ENCODE measurements at places on chromosomes 6 and 20. TPM values are rescaled to one million over a fixed set of nuclear protein-coding genes. Genes with fewer than 3 reads are reported as not detected.
A peak's percentile ranks its signal among the peaks of the same experiment; 100 is the strongest.

DNA sequence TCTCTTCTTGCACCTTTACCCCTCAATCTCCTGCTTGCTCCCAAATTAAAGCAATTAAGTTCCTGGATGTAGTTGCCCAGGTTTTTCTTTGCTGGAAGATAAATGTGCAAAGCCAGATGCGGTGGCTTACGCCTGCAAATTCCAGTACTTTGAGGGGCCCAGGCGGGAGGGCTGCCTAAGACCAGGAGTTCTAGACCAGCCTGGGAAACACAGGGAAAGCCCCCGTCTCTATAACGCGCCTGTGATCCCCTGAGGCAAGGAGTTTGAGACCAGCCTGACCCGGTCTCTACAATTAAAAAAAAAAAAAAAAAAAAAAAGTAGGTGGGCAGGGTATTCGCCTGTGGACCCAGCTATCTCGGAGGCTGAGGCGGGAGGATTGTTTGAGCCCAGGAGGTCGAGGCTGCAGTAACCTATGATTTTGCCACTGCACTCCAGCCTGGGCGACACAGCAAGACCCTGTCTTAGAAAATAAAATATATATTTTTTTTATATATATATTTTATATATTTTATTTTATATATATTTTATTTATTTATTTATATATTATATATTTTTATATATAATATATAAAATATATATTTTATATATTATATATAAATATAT lies 461 bp upstream of the DCDC2 start:
- DNase-seq = no peak

DNA sequence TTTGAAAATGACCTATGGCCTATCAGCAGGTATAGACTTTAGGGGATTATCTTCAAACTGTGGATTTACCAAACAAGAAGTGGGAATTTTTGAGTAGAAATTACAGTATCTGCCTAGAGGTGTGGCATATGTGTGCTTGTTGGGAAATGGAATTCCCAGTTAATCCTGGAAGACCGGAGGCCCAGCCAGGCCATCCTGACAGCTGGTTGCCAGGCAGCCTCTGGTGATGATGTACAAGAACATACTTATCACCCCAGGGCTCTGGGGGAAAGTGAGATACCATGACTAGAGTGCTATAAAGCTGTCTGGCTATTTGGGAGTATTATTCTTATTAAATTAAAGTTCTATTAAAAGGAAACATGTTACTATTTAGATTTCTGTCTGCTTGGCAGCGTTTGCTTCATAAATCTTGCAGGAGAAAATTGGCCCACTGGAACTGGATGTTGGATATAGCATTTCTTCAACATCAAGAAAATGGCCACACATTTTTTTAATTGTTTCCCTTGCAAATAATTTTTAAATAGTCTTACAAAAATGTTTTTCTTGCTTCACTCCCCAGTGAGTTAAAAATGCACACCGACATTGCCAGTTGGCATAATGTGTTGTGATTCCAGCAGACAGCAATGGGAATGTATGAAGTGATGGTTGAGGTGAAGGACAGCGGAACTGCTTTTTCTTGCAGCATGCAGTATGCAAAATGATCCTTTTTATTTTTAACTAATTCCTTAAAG lies 187.8 kb downstream of the MYLK4 start:
- no peak for DNase-seq

DNA sequence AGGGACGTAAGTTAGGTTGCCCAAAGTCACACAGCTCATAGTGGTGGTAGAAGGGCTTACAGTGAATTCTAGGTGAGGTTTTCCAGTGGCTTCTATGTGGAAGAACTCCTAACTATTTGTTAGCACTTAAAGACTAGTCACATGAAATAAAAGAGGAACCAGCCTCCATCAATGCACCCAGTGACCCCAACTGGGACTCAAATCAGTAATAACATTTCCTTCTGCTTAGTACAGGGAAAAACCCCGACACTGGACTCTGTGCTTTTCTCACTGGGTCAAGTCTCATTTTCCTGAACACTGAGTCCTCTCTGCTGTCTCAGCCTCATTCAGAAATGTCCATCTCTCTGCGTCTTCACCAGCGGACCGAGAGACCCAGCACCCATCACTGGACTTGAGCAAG lies 89.2 kb downstream of the SLC22A23 start:
- no peak for DNase-seq

MATN4 gene
- 0.10 TPM for total RNA-seq

- DNase-seq = no peak
Measured at GRCh38 chr6:45882671-45883070, 133.0 kb downstream of the CLIC5 start.

- DNase-seq = peak; percentile 59
Measured at GRCh38 chr6:30169658-30170614, 6.6 kb downstream of the TRIM15 start.

TSBP1 gene
- total RNA-seq = not detected

GRCh38 chr6:5950361-5950785 lies 56.4 kb downstream of the NRN1 start:
- peak; percentile 40 for DNase-seq

DNA sequence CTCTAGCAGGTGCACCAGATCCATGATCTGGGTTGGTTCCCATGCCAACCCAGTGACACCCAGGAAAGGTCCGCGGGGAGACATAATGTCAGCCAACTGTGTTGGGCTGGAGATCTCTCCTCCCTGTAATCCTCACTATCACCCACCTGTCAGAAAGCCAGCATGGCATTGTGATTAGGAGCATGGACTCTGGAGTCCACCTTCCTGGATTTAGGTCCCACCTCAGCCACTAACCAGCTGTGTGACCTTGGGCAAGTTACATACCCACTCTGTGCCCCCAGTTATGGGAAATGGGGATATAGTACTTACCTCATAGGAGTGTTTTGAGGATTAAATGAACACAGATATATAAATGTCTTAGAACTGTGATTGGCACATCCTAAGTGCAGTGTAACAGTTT lies 97.9 kb downstream of the ZDHHC14 start:
- DNase-seq = no peak

GPR6 gene
- not detected for total RNA-seq

FAM110A gene
- 10.3 TPM for total RNA-seq

GRCh38 chr6:146931214-146931613 lies 273.0 kb upstream of the STXBP5 start:
- no peak for DNase-seq

- DNase-seq = no peak
Measured at GRCh38 chr6:30880698-30881252, 3.5 kb upstream of the DDR1 start.

DNA sequence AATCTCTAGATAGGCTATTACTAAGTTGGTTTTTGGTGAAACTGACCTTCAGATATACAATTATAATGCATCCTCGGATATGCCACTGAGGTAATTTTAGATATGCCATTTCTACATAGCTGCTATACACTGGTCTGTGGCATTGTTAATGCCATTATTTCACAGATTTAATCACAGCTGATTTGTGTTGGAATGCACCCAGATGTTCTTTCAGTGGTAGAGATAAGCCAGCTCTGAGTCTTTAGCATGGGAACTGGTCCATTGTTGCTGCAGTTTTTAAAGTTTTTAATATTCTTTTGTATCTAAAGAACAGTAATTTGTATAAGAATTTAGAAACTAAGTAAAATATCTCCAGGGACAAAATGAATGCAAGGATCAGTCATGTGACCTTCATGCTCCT lies 6.8 kb downstream of the TMX4 start:
- DNase-seq = no peak

DNA sequence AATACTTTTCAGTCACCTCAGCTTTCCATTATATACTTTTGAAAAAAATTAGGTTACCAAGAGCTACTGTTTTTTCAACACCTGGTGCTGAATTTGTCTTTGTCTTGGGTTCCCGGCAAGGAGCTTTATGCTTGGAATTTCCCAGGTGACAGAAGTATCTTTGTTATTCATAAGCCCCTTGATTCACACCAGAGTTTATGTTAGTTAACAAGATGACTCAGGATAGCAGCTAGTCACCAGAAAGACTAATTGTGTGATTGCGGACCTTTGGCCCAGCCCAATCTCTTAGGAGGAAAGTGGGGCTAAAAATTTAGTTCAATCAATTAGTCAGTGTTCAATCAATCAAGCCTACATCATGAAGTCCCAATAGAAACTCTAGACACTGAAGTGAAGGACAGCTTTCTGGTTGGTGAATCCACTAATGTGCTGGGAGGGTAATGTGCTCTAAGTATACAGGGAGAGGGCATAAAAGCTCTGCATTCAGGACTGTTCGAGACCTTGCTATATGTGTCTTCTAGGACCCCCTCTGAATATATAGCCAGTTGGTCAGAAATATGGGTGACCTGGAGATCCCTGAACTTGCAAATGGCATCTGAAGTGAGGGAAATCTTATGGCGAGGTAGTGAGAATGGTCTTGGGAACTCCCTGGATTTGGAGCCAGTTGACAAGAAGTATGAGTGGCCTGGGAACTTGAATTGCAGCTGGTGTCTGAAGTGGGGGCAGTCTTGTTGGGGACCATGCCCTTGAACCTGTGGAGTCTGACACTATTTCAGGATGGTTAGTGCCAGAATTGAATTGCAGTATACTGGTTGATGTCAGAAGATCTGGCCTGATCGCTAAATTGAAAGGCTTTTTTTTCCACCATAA lies 16.2 kb downstream of the TMEM30A start:
- DNase-seq = no peak

GRCh38 chr20:63568986-63569949 lies 4.8 kb downstream of the HELZ2 start:
- no peak for DNase-seq

EXOC2 gene
- total RNA-seq = 36.6 TPM

DNA sequence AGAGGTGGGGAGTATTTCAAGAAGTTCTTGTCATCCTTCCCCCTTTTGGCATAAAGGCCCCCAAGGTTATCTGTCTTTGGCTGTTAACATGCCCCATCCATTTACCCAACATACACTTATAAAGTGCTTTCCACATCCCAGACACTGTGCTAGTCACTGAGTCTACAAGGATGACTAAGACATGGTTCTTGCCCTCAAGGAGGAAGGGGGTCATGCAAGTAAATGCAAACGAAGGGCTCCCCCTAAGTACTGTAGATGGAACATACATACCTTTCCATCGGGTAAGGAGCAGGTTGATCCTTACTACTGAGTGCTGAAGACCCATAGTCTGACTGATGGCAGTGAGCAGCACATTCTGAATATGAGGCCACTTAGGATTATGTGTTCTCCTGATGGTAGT lies 38.3 kb downstream of the HECA start:
- peak; percentile 49 for DNase-seq

DNA sequence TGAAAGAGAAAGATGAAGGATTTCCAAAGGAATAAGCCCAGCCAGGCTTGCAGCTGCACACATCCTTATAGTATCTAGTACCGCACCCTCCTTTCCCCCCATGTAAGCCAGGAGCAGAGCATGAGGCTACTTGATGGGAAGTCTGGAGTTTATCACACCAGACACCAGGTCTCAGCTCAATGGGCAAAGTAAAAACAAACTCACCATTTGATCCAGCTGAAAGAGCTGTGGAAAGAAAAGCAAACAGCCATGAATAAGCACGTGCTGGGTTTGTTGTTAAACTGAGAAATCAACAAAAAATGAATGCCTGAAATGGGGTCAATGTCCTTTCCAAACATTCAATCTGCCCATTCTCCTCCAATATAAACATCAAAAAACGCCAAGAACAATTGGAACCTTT lies 50.6 kb upstream of the MAP7 start:
- DNase-seq = no peak

GRCh38 chr6:40535110-40535818 lies 51.9 kb downstream of the LRFN2 start:
- DNase-seq = no peak

DNA sequence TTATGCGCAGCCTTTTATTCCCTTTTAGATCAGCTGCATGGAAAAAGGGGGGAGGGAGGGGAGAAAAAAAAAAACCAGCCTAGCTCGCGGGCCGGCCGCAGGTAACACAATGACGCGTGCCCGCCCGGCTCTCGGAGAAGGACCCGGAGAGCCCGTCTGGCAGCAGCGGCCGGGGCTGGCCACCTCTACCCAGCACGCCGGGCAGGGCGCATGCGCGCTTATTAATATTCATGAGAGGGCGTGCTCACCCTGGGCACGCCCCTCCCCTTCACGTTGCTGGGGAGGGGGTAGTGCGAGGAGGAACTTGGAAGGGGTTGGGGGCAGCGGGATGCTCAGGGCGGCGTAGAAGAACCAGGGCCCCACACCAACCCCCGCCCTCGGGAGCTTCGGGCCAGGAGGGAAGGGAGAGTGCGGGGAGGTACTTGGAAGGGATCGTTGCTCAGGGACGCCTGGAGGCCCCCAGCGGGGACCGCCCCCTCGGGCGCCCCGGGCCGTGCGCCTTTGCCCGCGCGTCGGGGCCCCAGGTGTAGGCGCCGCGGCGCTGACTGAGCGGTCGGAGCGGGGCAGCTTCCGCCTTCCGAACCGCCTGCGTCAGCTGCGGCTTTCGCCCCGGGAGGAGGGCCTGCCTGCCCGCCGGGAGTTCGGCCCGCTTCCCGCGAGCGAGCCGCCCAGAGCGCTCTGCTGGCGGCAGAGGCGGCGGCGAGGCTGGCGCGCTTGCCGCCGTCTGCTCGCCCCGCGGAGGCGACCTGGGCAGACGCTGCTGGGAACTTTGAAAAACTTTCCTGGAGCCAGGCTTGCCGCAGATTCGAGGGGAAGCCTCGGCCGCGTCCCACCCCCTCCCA lies at the start of gene JAG1:
JAG1 (minus strand) TSS at position 158 of the 842 bp plus-strand sequence. CDS start 469 bp downstream, outside the sequence.
- peak; percentile 90 for DNase-seq

GRCh38 chr6:6885521-6886170 lies 222.1 kb upstream of the RREB1 start:
- no peak for DNase-seq

- no peak for DNase-seq
Measured at GRCh38 chr6:157236040-157236725, 87.1 kb downstream of the TMEM242 start.

DNA sequence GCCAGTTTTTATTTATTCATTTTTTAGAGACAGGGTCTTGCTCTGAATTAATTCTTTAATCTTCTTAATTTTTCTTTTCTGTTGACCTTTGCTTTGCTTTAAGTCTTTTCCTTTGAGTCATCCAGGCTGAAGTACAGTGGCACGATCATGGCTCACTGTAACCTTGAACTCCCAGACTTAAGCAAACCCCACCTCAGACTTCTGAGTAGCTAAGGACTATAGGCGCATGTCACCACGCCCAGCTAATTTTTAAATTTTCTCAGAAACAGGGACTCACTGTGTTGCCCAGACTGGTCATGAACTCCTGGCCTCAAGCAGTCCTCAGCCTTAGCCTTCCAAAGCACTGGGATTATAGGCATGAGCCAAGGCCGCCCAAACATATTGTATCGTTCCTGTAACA lies 71.3 kb upstream of the GNRH2 start:
- DNase-seq = no peak

DNA sequence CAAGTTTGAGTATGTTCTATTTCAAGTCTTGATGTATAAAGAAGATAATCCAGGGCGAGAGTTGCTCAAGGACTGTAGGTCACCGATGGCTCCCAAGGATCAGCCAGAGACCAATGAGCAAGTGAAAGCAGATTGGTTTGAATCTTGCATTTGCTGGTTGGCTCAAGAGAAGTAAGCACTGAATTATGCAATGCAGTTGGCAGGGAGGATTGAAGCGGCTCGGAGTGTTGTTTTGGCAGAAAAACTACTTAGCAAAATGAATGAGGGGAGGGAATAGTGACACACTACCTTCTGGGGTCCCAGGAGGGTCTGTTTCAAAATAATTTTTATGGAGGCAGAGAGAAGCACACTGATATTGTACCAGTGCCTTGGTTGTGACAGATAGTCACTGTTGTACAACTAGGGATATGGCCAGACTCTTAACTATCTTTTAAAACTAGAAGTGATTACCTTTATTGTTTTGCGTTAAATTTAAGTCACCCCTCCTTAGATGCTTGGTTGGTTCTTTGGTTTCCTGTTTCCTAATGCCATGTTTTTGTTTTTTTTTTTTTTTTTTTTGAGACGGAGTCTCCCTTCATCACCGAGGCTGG lies 15.7 kb downstream of the SASH1 start:
- DNase-seq = no peak

RMND1 gene
- total RNA-seq = 39.8 TPM

GRCh38 chr6:91141346-91141745 lies 554.5 kb upstream of the MAP3K7 start:
- no peak for DNase-seq
